ENCODE measurements at places on chromosomes 7 and 10. TPM values are rescaled to one million over a fixed set of nuclear protein-coding genes. Genes with fewer than 3 reads are reported as not detected.

The FKBP6 gene
- not detected for total RNA-seq

The ECD gene
- 21.4 TPM for total RNA-seq

The CLRN3 gene
- total RNA-seq: not detected

The OPN4 gene
- total RNA-seq: not detected

The GUSB gene
- total RNA-seq: 26.1 TPM

The CYP26A1 gene
- total RNA-seq: not detected

The GRID2IP gene
- not detected for total RNA-seq
